CD4-positive, alpha-beta T cell treated with Interferon gamma for 1 hour (primary cell): ENCODE measurements at places on chromosomes 6 and 20.

DNA sequence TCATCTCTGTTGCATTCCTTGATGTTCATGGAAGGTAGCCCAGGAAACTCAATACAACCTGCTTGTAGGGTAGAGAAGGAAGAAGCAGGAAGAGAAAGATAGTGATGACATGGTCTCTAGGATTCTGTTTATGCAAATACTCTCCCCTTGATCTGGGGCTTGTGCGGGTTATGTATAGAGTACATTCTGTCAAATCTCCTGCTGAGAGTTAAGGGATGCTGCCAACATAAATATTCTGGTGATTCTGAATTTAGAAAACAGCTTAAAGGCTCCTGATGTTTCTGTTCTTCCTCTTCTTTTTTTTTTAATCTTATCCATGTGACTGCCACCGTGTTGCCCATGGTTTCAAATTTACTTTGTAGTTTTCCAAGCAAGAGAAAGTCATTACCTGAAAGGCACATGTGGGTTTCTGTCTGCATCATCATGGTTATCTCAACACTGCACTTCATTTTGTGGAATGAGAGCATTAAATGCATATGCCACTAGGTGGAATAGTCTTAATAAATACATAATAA lies 150.6 kb downstream of the RPS12 start:
- no peak for DNase-seq

DNA sequence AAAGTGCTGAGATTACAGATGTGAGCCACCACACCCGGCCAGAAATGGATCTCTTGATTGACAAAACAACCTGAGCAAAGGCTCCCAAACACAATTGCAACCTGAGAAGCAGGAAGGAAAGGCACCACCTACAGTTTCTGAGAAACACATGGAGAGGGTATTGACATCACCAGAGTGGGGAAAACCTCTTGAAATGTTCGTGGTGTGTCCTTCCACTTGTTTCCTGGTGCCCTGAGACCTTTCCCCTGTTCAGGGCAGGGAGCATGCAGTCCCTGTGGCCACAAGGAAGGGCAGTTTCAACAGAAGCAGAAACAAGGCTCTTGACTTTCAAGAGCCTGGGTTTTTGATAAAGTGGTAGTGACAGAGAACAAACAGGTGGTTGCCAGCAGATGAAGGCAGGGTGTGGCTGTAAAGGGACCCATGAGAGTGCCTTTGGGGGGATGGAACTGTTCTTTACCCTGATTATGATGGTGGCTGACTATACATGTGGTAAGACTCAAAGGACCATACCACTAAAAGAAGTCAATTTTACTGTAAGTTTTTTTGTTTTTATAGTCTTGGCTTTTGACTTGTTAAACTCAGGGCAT lies 3.2 kb upstream of the BPIFA1 start:
- DNase-seq, result no peak

- DNase-seq, result no peak
These were observed 35.1 kb upstream of the SMIM8 start for GRCh38 chr6:87287251-87287650.

- DNase-seq, result no peak
These were observed 11.3 kb upstream of the MAP3K5 start for GRCh38 chr6:136803608-136804007.

DNA sequence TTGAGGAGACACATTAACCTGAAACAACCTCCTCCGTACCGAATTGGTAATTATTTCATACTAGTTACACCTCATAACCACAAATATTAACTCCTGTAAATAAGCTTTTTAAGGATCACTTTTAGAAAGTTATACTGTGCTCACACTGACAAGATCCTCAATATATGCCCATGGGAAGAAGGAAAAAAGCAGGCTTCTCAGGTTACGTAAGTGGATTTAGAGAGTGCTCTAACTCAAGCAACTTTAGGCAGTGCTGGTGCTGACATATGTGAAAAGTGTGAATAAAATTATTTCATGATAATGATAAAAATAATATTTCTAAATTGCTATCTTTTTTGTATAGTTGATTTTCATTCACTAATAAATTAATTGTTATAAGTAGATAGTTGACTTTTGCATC lies 76.1 kb downstream of the PRKN start:
- DNase-seq, result no peak

- DNase-seq, result no peak
These were observed 39.9 kb downstream of the QKI start for GRCh38 chr6:163454425-163454824.

- DNase-seq, result no peak
These were observed 47.6 kb downstream of the KIZ start for GRCh38 chr20:21173485-21173884.

GRCh38 chr20:46648903-46649649 lies 2.2 kb downstream of the SLC13A3 start:
- no peak for DNase-seq

DNA sequence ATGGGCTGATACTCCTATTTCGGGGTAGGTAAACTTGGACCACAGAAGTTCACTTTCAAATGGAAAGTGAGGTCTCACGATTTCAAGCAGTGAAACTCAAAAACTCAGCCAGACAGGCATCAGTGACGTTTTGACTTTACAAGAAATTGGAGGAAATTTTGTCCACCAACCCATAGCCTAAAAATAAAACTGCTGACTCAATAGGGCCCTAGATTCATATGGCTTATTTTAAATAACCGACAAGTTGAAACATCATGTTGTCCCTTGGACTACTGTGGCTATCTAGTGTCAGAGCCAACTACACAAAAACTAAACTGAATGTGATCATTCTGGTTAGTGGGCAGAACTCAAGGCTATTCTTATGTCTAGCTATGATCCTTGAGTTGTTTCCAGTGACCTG lies 486.3 kb downstream of the GRIK2 start:
- DNase-seq, result no peak

GRCh38 chr6:39476151-39476550 lies 153.6 kb upstream of the KCNK16 start:
- no peak for DNase-seq

DNA sequence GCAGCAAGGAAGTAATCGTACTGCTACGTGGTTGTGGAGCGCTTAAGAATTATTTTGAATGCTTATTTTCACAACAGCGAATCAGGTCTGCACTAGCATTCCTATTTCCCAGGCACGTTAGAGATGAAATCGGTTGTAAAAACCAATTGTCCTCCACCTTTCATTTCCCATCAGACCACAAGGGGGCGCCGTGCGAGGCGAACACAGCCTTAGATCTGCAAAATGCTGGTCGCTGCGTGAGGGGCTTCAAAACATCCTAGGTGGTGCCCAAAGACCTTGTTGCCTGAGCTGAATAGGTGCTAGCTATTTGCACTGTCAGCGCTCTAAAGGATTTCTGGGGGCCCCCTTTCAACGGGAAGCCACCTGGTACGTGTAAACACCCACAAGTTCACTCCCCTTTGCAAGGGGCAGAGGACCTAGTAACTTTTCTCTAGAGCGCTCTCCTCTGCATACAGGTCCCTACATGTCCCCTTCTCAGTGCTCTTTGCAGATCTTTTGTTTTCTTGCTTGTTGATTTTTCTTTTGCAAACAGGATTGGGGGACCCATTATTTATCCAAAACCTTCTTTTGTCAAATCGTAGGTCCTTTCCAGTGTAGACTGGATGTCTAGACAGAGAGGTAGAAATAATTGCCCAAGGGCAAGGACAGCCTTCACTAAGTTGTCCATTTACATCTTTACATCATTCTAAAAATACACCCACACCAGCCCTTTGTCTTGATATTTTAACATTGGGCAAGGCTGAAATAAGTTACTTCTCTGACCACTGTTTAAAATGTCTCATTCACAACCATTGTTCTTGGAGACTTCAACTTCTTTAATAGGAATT lies 59.8 kb downstream of the NEDD9 start:
- peak; percentile 51 for DNase-seq

DNA sequence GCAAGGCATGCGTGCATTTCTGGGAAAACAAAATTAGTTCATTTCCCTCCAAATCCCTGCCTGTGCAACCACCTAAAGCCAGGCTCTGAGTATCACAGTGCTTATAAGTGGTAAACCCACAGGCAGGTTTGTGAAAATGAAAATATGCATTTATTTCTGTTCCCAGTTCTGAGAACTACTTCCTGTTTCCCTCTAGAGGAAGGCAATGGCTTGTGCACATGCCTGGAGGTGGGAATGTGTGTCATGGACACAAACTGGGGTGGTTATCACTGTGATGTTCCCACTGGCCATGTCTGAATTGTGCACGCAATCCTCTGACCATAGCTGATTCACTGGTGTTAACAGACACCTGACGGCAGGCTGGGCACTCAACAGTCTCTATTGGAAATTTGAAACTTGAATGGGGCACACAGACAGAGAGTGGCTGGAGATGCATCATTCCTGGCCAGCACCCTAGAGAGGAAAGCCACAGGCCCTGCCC lies 26.3 kb downstream of the FAM110A start:
- DNase-seq, result no peak

DNA sequence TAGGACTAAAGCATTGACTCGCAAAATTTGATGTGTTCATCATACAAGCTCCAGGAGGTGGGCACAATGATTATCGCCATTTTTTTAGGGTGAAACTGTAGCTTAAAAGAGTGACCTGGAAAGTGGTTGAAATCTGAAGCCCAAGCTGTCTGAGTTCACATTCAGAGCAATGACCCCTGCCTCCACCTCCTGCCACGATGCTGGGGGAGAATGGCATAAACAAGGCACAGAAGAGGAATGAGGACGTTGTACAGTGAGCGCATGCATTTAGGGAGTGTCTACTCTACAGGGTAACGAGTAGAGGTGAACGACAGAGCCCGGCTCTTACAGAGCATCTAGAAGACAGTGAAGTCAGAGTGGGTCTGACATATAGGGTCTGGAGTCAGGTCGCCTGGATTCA lies 37.2 kb downstream of the CNKSR3 start:
- DNase-seq, result no peak

- no peak for DNase-seq
These were observed 237.6 kb upstream of the KHDRBS2 start for GRCh38 chr6:62523630-62524029.

DNA sequence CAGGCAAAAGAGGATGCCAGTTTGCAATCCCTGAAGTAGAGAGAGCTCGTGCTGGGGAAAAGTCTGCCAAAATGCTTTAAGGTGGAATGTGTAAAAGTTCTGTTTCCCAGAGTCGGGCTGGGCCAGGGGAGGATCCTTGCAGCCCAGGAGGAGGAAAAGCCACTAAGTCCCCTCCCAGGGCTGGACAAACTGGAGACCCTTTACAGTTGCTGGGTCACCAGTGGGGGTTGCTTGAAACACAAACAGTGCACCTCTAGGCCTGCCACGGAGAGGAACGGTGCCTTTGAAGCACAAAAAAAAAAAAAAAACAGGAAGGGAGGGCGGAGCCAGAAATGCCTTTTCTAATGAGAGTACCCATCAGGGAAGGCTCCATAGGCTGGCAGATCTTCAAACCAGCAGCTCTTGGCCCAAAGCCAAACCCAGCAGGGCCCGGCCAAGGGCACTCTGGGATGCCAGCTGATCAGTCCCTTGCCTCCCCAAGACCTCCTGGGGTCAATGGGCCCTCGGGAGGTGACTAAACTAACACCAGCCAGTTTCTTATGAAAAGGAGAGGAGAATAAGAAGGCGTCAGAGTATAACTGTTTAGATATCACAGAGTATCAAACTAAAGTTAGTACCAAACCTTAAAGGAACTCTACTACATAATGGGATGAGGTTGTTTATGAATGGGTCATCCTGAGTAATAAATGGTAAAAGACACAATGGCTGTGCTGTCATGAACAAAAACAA lies 23.7 kb downstream of the HLA-A start:
- DNase-seq, result peak; percentile 76

DNA sequence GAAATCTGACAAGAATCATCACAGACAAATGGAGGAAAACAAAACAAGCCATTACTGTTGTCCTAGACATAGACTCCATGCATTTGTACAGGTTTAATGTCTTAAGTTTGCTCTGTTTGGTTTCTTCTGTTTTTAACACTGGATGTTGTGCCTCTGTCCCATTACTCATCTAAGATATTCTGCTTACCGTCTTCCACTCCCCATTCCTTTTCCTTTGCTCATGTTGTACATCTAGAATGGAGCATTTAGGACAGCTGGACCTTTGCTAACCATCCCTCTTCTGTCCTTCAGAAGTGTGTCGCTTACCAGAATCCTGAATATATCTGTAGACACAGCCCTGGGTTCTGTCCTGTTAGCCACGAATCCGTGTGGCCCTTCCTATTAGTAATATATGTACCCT lies 35.2 kb downstream of the RAB22A start:
- DNase-seq, result no peak

- DNase-seq, result no peak
These were observed 41.2 kb downstream of the BCAS1 start for GRCh38 chr20:54029176-54029575.

GRCh38 chr20:24406750-24407149 lies 62.7 kb upstream of the SYNDIG1 start:
- DNase-seq, result no peak
